COR-L47 (cell line): ENCODE measurements at places on chromosomes 5 and 9.
A peak's percentile ranks its signal among the peaks of the same experiment; 100 is the strongest.

GRCh38 chr5:125006011-125006685, 259.7 kb upstream of the ZNF608 start:
- peak; percentile 1 for DNase-seq

DNA sequence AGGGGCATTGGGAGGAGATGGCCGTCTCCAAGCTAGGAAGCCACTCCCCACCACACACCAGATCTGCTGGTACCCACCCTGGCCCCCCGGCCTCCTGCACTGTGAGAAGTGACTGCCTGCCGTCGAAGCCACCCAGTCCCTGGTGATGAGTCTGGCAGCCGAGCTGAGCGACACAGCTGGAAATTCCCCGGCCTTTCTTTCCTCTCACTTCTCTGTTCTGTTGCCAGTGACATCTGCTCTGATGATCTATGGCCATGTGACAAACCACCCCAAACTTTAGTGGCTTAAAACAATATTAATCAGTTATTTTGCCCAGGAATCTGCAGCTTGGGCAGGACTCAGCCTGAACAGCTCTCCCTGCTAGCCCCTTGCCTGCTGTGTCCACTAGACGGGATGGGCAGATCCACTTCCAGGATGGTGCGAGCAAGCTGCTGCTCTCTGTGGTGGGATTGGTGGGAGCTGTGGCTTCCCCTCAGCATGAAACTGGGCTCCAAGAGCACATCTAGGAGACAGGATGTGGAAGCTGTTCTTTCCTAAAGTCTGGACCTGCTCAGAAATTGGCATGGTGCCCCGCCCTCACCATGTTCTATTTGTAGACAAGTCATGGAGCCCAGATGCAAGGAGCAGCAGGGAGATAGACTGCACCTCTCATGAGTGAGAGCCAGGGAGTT, 211.2 kb downstream of the GADD45G start:
- no peak for DNase-seq

- DNase-seq, result no peak
Measured at GRCh38 chr5:69364414-69364813, 4.9 kb downstream of the AK6 start.

GRCh38 chr9:99445920-99446319, 223.8 kb downstream of the SEC61B start:
- no peak for DNase-seq

GRCh38 chr5:150404941-150405816, 7.5 kb downstream of the CD74 start:
- DNase-seq, result no peak

- DNase-seq, result peak; percentile 2
Measured at GRCh38 chr5:142023836-142024235, 11.0 kb upstream of the GNPDA1 start.

- no peak for DNase-seq
Measured at GRCh38 chr9:85716031-85716877, 25.5 kb downstream of the AGTPBP1 start.

GRCh38 chr9:4792054-4792571, 631 bp upstream of the RCL1 start:
- no peak for DNase-seq

GRCh38 chr9:105053209-105053652, 125.3 kb upstream of the ABCA1 start:
- DNase-seq, result no peak

DNA sequence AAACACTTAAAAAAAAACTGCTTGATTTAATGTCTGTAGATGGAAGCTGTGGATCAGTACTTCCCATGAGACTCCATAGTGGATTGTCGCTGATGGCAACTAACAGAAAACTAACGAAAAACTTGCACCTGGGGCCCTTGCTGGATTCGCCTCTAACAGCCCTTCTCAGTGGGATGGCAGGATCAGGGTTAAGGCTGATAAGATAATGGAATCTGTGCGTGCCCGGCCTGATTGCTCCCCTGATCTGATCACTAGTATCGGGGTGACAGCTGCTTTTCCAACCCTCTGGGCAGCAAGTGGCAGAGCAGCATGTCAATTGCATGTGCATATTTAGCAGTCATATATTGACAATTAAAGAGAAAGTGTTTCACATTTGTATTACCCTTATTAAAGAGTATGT, 185.8 kb upstream of the ELAVL2 start:
- no peak for DNase-seq

- DNase-seq, result no peak
Measured at GRCh38 chr5:911601-912000, 18.9 kb downstream of the TRIP13 start.

GRCh38 chr9:127974769-127975261, 6.0 kb downstream of the EEIG1 start:
- no peak for DNase-seq

GRCh38 chr9:93592008-93592642, 15.7 kb downstream of the PHF2 start:
- no peak for DNase-seq

DNA sequence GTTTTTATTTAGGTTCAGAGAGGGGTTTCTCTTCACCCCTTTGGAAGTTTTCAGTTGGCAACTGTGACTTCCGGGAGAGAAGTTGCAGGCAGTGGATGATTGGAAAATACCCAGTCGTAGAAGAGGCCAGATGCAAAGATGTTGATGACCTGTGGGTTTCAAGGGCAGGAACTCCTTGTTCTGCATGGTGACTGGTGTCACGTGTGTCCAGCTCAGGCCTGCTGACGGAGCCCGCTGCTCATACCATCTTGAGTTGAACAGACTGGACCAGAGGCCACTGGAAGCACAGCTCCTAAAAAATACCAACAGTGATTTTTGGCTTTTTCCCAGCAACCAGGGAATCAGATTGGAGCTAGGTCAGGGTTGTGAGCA, 243.9 kb upstream of the KLF4 start:
- no peak for DNase-seq

DNA sequence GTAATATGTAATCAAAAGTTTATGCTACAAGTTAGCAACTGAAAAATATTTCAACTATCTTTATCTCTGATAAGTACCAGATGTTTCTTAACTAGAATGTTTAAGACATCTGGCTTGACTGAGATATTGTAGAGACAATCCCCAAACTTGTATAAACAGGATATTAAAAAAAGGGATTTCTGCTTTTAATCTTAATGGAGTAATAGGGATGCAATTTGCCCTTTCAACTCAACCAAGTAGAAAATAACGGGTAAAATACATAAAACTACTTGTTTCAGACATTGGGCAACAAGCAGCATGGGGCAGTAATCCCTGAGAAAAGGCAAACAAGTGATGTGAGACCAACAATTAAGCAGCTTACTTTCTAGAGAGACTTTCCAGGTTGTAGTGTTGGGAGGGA, 9.4 kb upstream of the ADAMTS12 start:
- DNase-seq, result no peak

GRCh38 chr9:1117439-1117838, 67.3 kb downstream of the DMRT2 start:
- DNase-seq, result no peak

DNA sequence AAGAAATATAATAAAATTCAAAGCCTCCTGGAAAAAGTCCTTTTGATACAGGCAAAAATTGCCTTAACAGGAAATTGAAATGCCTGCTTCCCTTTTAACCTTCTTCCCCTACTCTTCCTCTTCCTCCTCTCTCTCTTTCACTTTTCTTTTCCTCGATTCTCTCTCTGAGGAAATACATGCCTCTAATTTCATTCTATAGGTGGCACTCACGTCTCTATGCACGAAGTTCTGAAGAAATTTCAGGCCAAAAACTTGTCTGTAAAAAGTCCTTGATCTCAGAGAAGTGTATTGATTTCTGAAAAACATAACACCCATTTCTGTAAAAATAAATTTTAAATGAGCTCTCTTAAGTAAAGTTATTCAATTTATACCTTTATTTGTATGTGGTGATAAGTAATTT, 371.7 kb upstream of the IRX4 start:
- DNase-seq, result no peak

DNA sequence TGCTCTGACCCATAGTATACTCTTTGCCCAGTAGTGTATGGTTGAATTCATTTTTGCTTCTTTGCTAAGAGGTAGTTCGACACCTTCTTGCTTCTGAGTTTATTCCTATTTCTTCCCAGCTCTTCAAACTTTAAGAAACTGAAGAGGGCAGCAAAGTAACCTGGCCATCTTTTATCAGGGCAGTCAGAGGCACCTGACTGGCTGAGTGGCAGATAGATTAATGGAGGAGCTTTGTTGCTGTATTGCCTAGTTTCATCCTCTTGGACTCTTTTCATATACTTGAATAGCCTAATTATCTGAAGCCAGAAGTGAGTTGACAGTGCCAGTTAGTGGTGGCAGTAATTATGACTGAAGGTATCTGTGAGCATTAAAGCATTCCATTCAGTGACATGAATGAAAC, 82.5 kb downstream of the UHRF2 start:
- DNase-seq, result no peak

DNA sequence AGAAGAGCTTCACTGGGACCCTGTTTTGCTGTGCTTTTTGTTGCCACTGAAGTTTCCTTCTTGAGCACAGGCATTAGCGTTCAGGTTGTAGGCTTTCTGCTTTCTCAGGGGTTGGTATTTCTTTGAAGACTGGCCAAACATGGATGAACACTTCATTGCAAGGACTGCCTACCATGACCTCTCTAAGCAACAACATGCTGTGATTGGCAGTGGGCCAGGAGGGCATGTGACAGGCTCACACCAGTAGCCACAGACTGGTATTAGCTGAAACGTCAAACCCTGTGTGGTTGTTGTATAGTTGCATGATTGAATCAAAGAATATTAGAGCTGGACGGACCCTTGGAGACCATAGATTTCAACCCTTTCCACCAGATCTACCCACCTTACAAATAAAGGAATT, 20.0 kb upstream of the MLANA start:
- peak; percentile 21 for DNase-seq

- peak; percentile 37 for DNase-seq
Measured at GRCh38 chr5:24110004-24110615, 534.7 kb downstream of the CDH10 start.

DNA sequence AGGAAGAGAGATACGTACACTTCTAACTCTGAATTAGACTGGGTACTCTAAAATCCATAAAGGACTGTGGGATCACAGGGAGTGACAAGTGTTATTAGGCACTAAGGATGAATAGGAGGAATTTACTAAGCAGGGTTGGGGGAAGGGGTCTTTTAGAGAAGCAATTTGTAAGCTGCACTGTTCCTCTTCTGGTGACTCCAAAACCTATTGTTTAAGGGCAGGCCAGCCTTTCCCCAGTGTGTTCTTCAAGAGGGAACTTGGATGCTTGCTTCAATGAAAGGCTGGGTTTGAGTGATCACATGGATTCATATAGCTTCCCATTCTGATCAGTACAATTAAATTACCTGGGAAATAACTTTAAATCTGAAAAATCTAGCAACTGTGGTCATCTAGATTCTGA, 71.8 kb downstream of the STX17 start:
- DNase-seq, result no peak

DNA sequence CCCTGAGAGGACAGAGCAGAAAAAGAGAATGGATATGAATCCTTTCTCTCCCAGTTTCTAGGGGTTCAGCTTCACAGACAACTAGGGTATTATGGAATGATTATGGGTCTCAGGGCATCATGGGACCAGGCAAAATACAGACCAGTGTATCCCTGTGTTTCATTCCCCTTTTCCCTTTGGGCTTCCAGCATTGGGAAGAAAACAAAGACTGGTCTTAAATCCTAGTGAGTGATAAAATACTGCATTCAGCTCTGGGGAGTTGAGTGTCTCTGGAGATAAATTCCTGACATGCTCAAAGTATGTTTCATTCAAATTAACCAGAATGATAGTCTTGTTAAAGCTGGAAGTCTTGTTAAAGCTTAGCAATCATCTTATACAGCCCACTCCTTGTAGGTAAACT, 2.4 kb upstream of the POU4F3 start:
- no peak for DNase-seq

GRCh38 chr9:37675661-37676060, 24.9 kb downstream of the FRMPD1 start:
- DNase-seq, result peak; percentile 84

DNA sequence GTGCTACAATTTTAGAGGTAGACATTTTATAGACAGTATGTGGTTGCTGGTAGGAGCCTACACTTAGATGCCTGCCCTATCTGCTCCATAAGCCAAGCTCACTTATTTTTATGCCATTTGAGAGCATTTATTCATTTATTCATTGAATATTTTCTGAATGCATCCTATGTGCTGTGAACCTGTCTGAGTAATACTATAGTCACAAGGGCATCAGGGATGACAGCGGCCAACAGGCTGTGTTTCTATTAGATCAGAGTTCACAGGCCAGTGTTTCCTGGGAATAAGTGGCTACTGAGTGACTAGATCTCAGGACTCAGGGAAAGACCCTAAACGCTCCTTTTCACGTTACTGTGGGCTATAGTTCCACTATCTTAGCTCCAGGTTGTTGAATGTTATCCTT, 235.2 kb upstream of the MSX2 start:
- no peak for DNase-seq

GRCh38 chr9:100581661-100582060, 3.8 kb downstream of the CAVIN4 start:
- peak; percentile 31 for DNase-seq

DNA sequence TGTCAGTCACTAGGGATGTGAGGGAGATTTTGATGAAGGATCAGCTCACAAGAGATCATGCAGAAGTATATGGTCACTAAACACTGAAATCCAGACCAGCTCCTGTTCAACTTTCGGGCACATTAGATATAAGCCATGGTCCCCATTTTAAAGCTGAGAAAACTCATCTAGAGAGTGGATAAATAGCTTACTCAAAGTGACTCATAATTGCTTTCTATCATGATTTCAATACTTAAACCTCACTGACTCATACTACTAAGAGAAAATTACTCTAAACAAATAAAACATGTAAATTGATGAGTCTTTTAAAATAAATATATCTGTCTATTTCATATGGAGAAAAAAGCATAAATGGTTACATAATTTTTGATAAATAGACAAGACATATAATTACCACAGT, 567.7 kb downstream of the TLR4 start:
- DNase-seq, result no peak

GRCh38 chr5:64341340-64341739, 164.5 kb upstream of the RGS7BP start:
- DNase-seq, result no peak
